ENCODE measurements at places on chromosomes 2 and 18.

DNA sequence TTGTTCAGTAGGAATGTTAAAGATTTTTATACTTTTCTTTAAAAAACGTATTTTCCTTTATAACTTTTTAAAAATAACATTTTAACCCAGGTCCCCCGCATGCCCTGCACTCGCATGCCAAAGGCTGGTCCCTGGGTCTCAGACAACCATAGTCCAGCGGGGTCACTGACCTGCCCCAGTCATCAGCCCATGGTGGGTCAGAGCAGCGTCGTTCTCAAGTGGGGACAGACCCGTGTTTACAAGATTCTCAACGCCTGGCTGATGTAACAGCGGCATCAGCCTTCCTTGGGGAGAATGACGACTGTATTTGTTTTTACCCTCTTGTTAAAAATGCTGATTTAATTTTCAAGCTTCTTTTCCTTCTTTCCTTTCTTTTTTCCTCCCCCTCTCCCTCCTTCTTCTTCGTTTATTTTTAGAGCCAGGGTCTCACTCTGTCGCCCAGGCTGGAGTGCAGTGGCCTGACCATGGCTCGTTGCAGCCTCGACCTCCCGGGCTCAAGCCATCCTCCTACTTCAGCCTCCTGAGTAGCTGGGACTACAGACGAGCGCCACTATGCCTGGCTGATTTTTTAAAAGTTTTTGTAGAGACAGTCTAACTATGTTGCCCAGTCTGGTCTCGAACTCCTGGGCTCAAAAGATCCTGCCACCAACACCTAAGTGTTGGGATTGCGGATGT lies 1.0 kb upstream of the EFHD1 start:
- DNase-seq = no peak

GRCh38 chr2:98346311-98347236 lies at the start of gene CNGA3:
Gene CNGA3, plus strand, starts transcription at chr2:98346456. Its CDS starts 23,520 bp downstream, at chr2:98369976.
- DNase-seq = peak; percentile 15

GRCh38 chr2:69231612-69232277 lies 155.3 kb downstream of the GFPT1 start:
- no peak for DNase-seq

DNA sequence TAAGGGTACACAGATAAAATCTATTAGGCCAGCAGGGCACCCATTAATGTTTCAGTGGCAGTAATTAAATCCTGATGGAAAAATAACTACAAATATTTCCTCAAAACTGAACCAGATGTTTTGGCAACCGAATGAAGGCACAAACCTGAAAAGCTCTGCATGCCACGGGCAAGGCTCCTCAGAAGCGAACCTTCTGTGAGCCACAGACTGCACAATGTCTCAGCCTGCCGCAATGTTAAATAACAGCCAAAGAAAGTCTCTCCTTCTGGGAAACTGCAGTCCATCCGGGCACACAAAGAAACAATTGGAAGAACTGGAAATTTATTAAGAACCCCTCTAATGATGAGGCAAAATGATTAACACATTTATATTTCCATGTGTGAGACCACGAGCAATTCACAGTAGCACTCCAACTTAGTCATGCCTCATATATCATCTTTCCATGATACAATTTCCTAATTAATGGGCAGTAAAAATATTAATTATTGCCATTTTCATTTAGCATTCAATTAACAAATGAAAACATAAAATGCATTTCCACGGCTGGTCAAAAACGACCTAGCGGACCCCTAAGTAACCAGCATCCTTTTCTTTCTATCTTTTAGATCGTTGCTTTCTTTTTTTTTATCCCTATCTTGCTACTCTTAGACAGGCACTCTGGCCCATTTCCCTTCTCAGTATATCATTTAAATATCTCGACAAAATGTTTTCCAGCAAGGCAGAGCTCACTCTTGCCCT lies 237.5 kb downstream of the EPHA4 start:
- DNase-seq = no peak

DNA sequence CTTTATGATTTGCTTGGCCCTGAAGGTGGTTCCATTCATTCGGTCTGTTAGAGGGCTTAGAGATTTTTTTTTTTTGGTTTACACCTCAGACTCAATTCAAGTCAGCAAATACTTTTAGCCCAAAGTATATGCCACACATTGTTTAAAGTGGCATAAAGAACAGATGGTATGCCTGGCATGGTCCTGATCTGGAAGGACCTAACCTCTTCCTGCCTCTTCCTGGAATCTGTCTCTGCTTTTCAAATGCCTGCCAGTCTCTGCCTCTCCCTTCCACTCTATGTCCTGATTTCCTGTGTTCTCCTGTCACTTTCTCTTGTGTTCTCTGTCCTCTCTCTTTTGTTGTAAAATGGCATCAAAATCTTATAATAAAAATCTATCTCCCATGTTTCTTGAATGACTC lies 158.0 kb downstream of the ANKRD30B start:
- no peak for DNase-seq

DNA sequence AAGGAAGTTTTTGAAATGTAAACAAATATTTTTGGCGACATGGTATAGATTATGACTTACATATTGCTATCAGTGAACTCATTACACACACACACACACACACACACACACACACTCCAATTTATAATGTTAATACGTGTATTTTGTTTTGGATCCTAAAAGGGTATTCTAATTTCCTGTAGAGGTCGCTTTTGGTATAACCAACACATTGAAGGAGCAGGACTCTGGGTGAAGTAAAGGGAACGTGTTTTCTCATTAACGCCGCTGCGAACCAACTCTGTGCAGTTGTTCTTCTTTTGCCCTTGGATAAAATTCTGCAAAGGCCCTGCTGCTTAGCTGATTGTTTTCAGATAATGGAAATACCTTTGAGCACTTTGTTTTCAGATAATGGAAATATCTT lies 190.4 kb downstream of the PMAIP1 start:
- DNase-seq = no peak

DNA sequence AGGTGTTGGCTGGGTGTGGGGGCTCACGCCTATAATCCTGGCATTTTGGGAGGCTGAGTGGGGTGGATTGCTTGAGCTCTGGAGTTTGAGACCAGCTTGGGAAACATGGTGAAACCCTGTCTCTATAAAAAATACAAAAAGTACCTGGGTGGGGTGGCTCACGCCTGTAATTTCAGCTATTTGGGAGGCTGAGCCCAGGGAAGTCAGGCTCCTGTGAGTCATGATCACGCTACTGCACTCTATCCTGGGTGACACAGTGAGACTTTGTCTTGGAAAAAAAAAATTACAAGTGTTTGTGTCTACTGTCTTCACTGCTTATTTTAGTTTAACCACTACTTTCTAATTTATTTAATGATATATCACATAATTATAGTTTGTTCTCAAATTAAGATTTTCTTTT lies 62.7 kb upstream of the DOCK10 start:
- DNase-seq = no peak

DNA sequence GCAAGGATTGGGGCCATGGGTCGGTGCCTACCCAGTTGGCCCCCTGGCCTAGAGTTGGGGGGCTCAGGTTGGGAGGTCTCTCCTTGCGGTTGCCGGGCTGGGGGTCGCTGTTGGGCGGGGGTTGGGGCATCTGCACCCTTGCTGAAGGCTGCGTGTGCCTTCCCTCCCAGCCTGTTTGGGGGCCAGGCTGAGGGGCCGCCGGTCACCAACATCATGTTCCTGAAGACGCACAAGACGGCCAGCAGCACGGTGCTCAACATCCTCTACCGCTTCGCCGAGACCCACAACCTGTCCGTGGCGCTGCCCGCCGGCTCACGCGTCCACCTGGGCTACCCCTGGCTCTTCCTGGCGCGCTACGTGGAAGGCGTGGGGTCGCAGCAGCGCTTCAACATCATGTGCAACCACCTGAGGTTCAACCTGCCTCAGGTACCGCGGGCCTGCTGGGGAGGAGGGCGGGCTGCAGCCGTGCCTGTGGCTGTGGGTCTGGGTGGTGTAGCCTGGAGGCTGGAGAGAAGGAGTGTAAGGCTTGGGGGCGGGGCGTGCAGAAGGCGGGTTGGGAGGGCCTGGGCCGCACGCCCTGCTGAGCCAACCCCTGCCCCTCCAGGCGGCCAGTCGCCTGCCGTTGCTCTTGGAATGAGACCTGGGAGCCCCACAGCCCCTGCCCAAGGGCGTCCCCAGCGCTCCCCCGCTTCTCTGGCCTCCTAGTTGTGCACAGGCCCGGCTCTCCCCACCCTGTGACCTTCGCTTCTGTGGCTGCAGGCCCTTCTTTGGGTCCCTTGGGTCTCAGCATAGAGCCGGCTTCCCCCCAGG lies 7.2 kb upstream of the NEU4 start:
- DNase-seq = no peak

- DNase-seq = no peak
Measured at GRCh38 chr2:239190921-239191885, 209.6 kb downstream of the HDAC4 start.

Measured in stimulated activated CD4-positive, alpha-beta T cell treated with anti-CD3 and anti-CD28 coated beads, Interleukin-12 subunit alpha, Interleukin-12 subunit beta, amount 100 ng/mL, for 4 hours (primary cell).